HuH-7 (cell line): ENCODE measurements at places on chromosomes 6 and 20.

GRCh38 chr20:36604952-36605398, 604 bp upstream of the RAB5IF start:
- no peak for DNase-seq

GRCh38 chr20:24695529-24696225, 226.2 kb downstream of the SYNDIG1 start:
- DNase-seq = no peak

GRCh38 chr20:64156886-64157875, 7.1 kb upstream of the MYT1 start:
- DNase-seq = no peak

GRCh38 chr20:46626758-46627157, 24.5 kb downstream of the SLC13A3 start:
- DNase-seq = no peak

- no peak for DNase-seq
Measured at GRCh38 chr20:48604936-48605335, 222.9 kb downstream of the PREX1 start.

GRCh38 chr6:71349976-71350615, 61.5 kb downstream of the OGFRL1 start:
- DNase-seq = no peak

GRCh38 chr6:112004201-112005012, 49.5 kb upstream of the CCN6 start:
- DNase-seq = no peak

DNA sequence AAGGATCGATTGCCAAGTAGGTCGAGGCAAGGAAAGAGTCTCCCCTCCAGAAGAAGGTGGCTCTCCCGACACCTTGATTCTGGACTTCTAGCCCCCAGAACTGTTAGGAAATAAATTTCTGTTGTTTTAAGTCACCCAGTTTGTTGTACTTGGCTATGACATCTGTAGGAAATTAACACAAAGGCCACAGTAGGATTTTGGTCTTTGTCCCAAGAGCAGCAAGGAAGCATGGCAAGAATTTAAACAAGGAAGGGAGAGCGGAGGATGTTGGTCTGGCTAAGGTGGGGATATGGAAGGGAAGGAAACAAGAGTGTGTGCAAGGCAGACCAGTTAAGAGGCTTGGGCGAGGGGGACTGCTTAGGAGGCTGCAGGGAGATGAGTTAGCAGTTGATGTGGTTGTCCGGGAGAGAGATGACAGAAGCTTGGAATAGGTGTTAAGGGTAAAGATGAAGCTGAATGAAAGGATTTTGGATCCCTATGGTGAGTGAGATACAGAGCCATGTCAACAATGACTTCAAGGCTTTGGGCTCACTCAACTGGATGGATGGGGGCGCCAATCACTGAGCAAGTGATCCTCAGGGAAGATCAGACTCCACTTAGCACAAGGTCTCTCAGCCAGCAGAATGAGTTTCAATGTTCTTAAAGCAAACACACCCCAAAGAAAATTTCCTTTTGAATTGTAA, 140.5 kb upstream of the ZNF217 start:
- no peak for DNase-seq

GRCh38 chr20:57653546-57653900, 33.3 kb upstream of the ZBP1 start:
- DNase-seq = peak; percentile 5

DNA sequence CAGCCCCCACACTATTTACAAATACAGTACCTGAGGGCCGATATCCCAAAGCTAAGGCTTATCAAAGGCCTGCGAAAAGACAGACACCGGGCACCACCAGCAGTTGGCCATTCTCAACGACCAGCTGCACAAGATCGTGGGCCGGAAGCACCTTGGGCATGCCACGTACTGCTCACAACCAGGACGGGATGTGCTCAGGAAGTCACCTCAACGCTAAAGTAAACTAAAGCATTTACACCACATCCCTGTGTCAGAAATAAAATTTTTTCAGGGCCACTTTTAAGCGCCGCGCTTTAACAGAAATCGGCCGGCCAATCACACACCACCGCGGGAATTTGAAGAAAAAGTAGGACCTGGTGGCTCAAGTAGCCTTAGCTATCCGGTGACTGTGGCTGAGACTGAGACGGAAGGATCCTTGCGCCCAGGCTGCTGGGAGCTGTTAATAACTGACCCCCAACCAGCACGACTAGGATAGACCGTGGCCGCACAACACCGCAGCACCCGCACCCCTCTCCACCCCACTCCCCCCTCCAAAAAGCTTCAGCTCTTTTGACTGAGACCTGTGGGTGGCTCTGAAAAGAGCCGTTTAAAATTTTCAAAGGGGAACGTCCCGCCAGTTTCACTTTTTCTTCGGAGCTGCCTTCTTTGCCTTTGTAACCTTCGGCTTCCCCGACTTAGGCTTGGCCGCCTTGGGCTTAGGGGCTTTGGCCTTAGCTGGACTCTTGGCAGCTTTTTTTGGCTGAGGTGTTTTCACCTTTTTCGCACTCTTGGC, 131.2 kb upstream of the BTN3A2 start:
- DNase-seq = no peak

DNA sequence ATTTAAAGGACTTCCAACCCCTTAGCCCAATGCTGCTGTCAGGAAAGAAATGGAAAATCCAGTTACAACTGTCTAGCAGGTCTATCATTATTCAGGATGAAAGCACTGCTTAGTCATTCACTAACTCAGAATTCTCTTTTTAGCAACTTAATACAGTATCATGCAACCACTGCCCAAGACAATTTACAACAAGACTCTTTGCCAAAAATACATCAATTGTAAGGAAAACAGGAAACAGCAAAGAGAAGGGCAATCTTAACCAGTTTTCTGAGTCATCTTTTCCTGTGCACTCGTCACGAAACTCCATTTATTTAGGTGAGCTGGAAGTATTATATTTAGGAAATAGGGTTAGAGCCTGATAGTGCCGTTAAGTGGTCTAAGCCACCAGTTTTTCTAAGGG, 1197.7 kb upstream of the CITED2 start:
- DNase-seq = no peak

DNA sequence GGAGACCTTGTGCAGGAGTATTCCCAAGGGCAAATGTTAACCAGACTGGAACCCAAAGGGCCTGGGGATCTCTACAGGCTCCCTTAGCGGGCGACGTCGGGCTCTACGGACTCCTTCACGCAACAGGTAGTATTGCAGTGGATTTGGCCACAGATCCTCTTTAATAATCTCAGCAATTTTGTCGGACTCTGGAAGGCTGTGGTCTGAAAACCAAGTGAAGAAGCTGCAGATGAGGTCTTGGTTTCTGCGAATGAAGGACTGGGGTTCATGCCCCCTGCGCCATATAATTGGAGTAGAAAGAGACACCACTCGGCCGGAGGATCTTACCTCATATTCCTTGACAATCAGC, 1.3 kb downstream of the TSPYL1 start:
- no peak for DNase-seq

GRCh38 chr6:25874118-25874517, at the start of gene SLC17A3:
Gene SLC17A3 (minus strand): TSS chr6:25874243. CDS start chr6:25868387, 5,856 bp downstream.
- DNase-seq = no peak

- no peak for DNase-seq
Measured at GRCh38 chr20:21324126-21324525, 21.0 kb downstream of the XRN2 start.

- DNase-seq = no peak
Measured at GRCh38 chr6:152720974-152721373, 23.3 kb downstream of the MYCT1 start.

DNA sequence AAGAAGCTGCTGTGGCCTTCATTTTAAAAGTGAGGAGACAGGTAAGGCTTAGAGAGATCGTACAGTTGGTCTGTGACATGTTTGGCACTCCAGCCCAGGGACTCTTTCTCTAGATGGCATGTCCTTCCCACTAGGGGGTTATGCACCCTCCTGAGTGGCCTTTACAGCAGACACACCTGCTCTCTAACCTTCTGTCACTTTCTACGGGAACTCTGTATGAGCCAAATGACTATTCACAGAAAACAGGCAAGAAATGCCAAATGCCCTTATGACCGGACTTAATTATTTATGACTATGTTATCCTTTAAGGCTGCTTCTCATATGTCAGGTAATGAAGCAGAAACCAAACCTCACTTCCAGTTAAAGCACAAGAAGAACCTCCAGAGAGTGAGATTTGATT, 91.2 kb downstream of the MAP3K5 start:
- no peak for DNase-seq

DNA sequence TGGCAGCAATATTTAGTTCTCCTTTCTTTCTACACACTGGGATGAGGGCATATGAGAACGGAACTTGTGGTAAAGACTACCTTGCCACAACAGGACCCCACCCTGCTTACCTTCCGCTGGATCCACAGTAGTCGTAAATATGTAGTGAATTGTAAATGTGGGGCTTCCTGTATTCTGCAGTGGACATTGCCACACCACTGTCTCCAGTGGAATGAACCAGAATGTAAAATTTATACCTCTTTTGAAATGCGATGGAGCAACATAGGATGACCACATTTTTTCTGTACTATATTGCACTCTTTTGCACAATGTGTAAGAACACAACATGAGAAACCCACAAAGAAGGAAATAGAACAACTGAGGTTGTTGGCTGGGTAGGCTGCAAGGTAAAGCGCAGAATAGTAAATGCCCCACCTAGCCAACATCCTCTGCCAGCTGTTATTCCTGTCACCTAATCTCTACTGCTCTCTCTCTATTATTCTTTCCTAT, 16.1 kb upstream of the RIPOR2 start:
- DNase-seq = no peak

DNA sequence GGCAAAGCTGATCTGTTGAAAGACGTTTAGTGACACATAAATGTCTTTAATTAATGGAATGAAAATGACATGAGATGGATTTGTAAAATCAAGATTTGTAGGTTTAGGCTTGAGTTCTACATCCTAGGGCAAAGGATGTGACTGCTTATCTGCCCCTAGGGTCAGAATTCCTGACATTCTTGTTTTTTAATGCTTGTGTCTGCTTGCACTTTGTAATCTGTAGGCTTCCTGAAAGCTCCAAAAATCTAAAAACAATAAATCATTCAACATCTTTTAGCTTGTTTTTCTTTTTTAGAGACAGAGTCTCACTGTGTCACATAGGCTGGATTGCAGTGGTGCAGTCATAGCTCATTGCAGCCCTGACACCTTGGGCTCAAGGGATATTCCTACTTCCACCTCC, 107.9 kb upstream of the MLIP start:
- no peak for DNase-seq

DNA sequence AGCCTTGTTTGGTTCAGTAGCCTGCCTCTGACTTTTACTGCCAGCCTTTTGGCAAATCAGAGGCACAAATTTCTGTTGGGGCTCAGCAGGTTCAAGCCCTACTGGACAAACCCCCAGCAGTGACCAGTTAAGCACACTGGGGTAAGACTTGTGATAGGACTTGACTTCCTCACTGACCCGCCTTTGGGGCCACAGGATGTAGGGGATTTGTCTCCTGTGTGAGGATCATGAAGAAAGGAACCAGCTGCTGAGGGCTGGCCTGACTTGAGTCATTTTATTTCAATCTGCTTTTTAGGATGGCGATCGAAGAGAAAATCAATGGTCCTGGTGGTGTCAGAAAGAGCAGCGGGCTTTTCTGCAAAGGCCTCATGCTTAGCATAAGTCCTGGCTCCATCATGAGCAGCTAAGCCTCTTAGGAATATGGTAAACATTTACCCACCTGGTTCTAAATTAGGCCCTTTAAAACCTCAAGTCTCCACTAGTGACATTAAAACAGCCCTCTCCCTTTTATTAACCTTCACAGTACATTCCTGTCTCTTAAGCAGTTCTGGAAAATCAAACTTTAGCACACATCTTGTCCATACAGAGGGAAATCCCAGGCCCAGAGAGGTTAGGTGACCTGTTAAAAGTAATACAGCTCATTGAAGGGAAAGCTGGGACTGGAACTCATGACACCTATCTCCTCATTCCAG, 16.6 kb downstream of the CHMP4B start:
- DNase-seq = no peak

- DNase-seq = no peak
Measured at GRCh38 chr6:117485433-117485832, 3.0 kb downstream of the DCBLD1 start.

GRCh38 chr6:158198461-158198860, 30.3 kb downstream of the GTF2H5 start:
- DNase-seq = no peak

DNA sequence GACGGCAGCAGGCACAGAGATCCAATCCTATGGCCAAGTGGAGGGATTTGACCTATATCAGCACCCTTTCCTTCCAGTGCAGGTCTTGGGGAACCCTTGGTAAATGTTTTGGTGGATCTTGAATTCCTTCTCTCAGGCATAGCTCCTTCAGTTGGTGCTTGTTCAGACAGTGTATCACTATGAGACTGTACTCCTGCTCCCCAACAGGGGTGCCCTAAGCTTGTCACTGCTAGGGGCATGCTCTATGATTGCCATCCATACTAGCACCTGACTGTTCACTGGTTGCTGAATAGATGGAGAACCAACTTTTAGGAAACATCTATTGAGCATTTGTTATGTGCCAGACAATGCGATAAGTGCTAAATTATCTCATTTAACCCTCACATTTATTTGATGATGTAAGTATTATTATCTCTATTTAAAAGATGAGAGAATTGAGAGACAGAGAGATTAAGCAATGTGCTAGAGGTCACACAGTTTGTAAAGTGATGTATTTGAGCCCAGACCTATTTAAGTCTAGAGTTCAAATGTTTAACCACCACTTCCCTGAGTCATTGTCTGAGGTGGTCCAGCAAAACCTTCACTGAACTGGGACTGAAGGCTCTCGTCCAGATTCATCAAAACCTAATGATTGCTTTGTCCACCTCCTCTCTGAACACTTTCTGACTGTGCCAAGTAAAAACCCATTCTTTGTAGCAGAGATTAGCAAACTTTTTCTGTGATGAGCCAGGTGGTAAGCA, 34.3 kb downstream of the ADGRF1 start:
- no peak for DNase-seq

GRCh38 chr20:31967830-31968249, at the start of gene XKR7:
Gene XKR7 (plus strand): TSS chr20:31968151. CDS start chr20:31968176, 25 bp downstream.
- DNase-seq = no peak

GRCh38 chr6:8269872-8270454, 165.4 kb downstream of the SLC35B3 start:
- no peak for DNase-seq

DNA sequence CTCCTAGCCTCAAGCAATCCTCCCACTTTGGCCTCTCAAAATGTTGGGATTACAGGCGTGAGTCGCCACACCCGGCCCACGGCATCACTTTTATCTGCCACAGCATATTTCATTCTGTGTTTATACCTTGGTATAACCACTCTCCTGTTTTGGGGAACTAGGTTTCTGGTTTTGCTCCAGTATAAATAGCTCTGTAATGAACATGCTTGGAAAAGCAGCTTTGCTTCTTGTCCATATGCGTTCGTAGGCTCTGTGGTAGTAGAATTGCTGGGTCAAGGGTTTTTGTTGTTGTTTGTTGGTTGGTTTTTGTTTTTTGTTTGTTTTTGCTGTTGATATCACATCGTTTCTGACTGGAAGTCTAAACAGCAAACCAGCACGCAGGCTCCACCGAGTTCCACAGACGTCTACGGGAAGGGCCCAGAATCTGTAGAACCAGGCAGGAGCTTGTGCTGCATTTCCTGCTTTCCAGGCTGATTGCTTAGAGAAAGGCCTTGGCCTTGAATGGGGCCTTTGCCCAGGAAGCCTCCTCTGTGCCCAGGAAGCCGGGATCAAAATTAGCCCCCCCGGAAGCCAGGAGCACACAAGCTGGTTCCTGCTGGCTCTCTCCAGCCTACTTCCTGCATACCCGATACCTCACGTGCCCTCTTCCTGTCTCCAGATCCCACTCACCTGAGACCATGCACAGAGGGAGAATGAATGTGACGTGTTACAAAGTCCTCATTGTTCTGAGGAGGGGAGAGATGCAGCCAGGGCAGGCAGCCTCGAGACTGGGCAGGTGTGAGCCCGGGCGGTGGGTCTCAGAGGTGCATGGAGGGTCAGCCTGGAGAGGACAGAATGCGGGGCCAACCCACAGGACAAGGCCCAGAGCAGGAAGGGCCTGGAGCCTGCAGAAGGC, 34.7 kb downstream of the AAR2 start:
- DNase-seq = no peak

GRCh38 chr6:61833176-61833755, 452.8 kb downstream of the KHDRBS2 start:
- DNase-seq = no peak
